PC-3 (cell line): ENCODE measurements at places on chromosomes 12 and 14.

DNA sequence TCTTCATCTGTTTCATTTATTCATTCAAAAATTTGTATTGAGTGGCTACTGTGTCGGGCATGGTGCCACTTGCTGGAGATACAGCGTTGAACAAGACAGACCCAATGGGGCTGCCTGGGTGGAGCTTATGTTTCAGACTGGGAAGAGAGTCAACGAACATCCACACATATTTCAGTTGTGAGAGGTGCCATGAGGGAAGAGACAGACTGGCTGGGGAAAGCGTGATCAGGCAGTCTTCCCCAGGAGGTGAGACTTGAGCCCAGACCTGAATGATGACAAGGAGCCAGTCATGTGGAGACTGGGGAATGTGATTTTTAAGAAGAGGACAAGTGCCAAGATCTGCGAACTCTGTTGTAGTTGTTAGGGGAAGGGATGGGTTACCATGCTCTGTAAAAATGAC is 12.2 kb downstream of the BICD1 start:
- no peak for DNase-seq

- DNase-seq: no peak
Observed at GRCh38 chr12:101127521-101128219, 82.4 kb downstream of the SLC5A8 start.

DNA sequence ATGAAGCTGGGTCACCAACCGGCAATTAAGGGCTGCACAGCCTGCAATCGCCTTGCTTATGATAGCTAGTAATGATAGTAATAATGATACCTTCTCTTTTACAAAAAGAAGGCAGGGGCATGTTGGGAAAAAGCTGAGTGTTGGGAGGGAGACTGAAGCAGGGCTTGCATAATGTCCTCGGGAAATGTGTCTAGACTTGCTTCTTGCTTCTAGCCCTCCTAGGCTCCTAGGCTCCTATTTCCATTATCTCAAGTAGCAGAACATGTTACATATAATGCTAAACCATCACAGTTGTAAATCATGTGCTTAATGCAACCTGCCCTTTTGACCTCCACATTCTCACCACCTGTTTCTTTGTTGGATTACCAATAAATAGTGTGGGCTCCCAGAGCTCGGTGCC is 18.7 kb downstream of the RERGL start:
- DNase-seq: no peak

- no peak for DNase-seq
Observed at GRCh38 chr14:72604133-72604532, 289.8 kb downstream of the DPF3 start.

- DNase-seq: no peak
Observed at GRCh38 chr14:98200601-98201000, 1071.4 kb downstream of the BCL11B start.

DNA sequence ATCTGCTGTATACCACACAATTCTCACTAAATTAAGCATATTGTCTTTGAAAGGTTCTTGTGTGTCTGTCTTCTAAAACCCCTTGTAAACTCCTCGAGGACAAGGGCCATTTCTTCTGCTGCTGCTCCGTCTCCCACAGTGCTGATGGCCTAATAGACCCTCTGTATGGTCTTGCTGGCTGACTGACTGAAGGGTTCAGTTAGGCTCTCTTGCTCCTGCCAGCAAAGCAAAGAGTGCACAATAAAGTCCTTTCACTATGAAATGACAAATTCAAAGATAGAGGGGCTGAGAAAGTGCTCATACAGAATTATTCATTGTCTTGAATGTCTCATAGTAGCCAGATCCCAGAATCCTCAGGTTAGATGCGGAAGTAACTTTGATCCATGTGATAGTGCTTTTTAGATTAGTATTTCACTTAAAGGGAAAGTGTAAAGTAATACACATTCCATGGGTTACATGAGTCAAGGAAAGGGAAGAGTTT is 14.2 kb upstream of the RIOX1 start:
- no peak for DNase-seq

GRCh38 chr14:26933431-26933830 is 335.6 kb upstream of the NOVA1 start:
- no peak for DNase-seq

GRCh38 chr12:52390739-52391617 is 5.5 kb upstream of the KRT84 start:
- peak; percentile 62 for DNase-seq

- DNase-seq: no peak
Observed at GRCh38 chr12:88706286-88706685, 126.0 kb upstream of the KITLG start.

- DNase-seq: peak; percentile 94
Observed at GRCh38 chr14:58243790-58244555, 670 bp upstream of the PSMA3 start.

DNA sequence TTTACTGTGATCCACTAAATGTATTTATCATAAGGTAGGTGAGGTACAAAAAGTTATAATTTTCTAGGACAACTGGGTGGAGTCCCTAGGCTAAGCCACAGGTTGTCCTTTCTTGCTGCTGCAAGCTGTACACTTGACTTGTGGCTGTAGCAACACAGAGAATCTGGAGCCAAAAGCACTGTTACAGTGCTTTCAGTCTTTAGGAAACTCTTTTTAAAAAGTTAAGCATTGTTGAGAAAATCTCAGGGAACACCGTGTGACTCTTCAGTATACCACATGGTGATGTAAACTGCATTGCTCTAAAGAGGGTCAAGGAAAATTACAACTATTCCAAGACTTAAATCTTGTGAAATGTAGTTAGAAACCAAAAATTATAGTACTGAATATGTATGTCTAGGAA is 11.4 kb downstream of the SLC15A5 start:
- DNase-seq: no peak

DNA sequence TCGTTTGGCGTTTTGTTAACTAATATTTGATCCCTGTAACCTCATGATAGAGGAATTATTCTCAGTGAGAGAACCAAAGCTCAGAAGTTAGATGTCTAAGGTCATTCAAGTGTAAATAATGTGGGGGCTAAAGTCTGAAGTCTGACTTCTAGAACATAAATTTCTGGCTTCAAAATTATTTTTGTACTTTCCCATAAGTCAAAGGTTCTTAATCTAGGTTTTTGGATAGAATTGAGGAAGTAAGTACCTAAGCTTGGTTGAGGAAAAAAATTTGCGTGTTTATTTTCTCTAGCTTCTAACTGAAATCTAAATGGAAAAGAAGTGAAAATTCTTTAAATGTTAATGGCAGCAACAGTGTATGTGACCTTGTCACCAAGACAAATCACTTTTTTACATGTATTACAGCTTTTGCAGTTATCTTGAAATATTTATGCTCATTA is 2.3 kb downstream of the LARP4 start:
- DNase-seq: no peak

DNA sequence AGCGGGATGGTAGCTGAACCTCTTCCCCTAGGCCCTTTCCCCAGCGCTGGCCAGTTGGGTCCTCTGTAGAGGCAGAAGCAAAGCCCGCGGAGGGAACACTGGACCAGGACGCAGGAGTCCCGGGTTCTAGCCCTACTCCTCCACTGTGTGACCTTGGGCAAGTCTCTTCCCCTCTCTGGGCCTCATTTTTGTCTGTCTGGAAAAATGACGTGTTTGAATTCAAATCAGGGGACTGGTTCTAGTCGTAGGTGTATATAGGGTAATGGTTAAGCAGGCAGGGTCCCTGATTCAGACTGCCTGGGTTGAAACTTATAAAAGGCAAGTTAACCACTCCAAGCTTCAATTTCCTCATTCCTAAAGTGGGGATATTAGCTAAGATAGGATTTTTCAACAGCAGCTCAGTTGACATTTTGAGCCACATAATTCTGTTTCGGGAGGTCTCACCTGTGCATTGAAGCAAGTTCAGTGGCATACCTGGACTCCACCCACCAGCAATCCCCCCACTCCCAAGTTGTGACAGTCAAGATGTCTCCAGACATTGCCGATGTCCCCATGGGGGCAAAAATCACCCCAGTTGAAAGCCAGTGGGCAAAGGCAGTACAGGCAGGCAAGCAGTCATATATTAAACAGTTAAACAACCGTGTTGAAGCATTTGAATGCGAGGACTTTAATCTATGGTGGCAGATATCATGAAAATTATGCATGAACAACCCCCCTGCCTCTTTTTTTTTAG is 899 bp downstream of the TPCN1 start:
- peak; percentile 25 for DNase-seq

DNA sequence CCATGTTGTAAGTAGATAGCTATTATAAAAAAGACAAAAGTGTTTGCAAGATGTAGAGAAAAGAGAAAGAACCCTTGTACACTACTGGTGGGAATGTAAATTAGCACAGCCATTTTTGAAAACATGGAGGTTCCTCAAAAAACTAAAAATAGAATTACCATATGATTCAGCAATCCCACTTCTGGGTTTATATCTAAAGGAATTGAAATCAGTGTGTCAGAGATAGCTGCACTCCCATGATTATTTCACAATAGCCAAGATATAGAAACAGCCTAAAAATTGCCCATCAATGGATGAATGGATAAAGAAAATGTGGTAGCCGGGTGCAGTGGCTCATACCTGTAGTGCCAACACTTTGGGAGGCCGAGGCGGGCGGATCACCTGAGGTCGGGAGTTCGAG is 9.2 kb downstream of the PSMC6 start:
- DNase-seq: no peak

GRCh38 chr14:71525663-71526221 is 406.5 kb upstream of the RGS6 start:
- DNase-seq: no peak

- no peak for DNase-seq
Observed at GRCh38 chr14:32013083-32013482, 64.0 kb upstream of the ARHGAP5 start.

GRCh38 chr14:102516531-102517391 is 7.2 kb upstream of the ANKRD9 start:
- DNase-seq: peak; percentile 50
